B cell (primary cell): ENCODE measurements at places on chromosomes 11 and 22. TPM values are rescaled to one million over a fixed set of nuclear protein-coding genes. Genes with fewer than 3 reads are reported as not detected.

OR52E4 gene
- total RNA-seq: not detected in 2 replicates

AMOTL1 gene
- 0.30 and 0.75 TPM in 2 replicates for total RNA-seq

CNTF gene
- total RNA-seq: 4.8 and 5.9 TPM in 2 replicates

MMP12 gene
- total RNA-seq: not detected in 2 replicates

IL18 gene
- total RNA-seq: 0.58 and 0.67 TPM in 2 replicates

KRTAP5-2 gene
- not detected in 2 replicates for total RNA-seq

OR10A2 gene
- total RNA-seq: not detected in 2 replicates

CYP2D6 gene
- 3.9 TPM in 2 replicates for total RNA-seq

NLRP10 gene
- not detected in 2 replicates for total RNA-seq

AGBL2 gene
- 13.6 and 17.0 TPM in 2 replicates for total RNA-seq

PDE2A gene
- 1.9 and 2.9 TPM in 2 replicates for total RNA-seq

PICALM gene
- 165 and 178 TPM in 2 replicates for total RNA-seq

DUSP8 gene
- total RNA-seq: 4.3 and 5.2 TPM in 2 replicates

RNF26 gene
- 21.3 and 21.8 TPM in 2 replicates for total RNA-seq

C1QTNF4 gene
- not detected in 2 replicates for total RNA-seq

OR51A2 gene
- not detected in 2 replicates for total RNA-seq

PGA3 gene
- total RNA-seq: not detected in 2 replicates

MYEOV gene
- not detected in 2 replicates for total RNA-seq

OR8D4 gene
- total RNA-seq: not detected in 2 replicates

CEP126 gene
- total RNA-seq: 9.1 and 9.4 TPM in 2 replicates

HDAC10 gene
- 120 and 136 TPM in 2 replicates for total RNA-seq

MDK gene
- total RNA-seq: 2.6 and 2.9 TPM in 2 replicates

ASRGL1 gene
- 0.49 and 1.1 TPM in 2 replicates for total RNA-seq

OR10S1 gene
- not detected in 2 replicates for total RNA-seq

TEX54 gene
- 1.1 TPM in 1 of 2 replicates, not detected in the other for total RNA-seq
